Activated naive CD4-positive, alpha-beta T cell treated with anti-CD3 and anti-CD28 coated beads, Interleukin-2, amount 50 U/mL, for 72 hours (primary cell): ENCODE measurements at places on chromosomes 3 and 15.

DNA sequence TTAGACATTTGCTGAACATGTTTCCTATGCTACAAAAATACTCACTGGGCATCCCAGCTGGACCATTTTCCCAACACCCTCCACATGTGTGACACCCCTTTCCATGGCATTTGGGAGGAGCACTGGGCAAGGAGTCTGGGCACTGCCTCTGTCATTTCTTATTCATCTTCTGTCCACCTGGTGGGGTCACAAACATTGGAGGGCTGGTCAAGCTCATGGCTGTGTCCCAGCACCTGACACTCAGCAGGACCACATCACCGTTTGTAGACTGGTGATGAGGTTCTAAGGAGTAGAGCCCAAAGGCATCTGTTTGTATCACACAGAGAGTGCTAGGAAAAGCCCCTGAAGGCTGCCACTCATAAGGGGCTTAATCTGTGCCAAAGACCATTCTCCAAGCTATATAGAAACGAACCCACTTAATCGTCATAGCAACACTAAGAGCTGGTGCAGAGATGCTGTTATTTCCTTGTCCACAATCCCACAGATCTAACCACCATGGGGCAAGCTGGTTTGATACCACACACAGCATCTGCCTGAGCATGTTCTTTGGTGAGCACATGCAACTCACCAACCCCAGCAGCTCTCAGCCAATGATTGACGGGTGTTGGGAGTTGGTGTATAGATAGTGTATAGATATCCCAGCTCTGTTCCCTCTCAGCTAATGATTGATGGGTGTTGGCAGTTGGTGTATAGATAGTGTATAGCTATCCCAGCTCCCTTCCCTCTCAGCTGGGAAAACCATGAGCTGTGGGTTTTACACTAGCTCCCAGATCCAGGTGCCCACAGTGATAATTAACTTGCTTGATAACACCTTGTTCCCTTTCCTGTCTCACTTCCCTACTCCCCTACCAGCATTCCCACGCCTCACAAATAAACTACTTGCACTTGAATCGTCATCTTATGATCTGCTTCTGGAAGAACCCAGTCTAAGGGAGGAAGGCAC, 42.7 kb upstream of the ATP2B2 start:
- no peak for DNase-seq

- no peak for DNase-seq
Observed at GRCh38 chr3:52986049-52986448, 59.8 kb downstream of the SFMBT1 start.

- DNase-seq = no peak
Observed at GRCh38 chr3:151290673-151291072, 12.3 kb upstream of the P2RY14 start.

DNA sequence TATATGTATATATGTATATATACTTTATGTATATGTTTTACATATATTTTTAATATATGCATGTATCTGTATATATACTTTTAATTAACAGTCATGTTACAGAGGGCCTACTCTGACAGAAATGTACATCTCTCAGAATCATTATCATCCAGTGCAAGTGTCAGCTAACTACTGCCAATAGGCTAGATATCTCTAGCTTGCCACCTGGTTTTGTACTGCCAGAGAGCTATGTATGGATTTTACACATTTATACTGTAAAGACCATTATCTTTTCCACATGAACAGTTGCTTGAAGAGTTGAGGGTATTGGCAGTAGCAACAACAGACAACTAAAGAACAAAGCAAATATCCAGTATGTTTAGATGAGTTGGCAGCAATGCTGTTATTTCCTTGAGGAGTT, 99.7 kb upstream of the VGLL3 start:
- DNase-seq = no peak

DNA sequence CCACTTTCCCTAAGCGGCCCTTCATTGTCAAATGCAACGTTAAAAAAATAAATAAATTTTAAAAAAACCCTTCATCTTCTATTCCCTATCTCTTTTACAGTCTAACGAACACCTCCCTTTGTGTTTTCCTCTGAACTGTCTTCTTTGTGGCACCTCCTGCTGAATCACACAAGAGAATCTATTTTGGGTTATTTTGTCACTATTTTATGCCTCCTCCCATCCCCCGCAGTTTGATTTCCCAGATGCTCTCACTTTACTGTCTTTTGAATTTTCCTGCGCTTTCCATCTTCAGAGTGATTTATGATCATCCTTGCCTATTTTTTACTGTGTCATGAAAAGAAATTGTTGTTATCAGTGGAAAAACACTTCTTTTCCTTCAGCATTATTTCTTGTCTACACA, 32.5 kb downstream of the RYR3 start:
- no peak for DNase-seq

DNA sequence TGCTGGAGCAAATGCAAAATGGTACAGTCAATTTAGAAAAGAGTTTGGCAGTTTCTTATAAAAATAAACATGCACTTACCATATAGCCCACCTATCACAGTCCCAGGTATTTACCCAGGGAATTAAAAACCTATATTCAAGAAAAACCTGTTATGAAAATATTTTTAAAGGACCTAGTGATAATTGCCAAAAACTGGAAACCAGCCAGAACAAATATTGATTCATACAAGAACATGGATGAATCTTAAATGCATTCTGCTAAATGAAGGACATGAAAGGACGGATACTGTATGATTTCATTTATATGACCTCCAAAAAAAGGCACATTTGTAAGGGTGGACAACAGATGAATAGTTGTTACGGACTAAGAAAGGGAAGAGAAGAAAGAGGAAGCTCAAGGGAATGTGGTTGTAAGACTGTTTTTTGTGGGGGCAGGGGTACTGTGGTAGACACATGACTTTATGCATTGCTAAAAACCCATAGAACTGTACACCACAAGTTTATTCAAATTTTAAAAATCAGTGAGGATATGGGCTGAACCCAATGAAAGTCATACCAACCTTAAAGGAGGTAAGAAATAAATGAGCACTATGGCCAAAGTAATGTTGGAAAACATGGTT, 61.0 kb downstream of the ZBBX start:
- DNase-seq = no peak

GRCh38 chr3:66355394-66355793, 134.6 kb downstream of the SLC25A26 start:
- no peak for DNase-seq
